Stimulated activated CD8-positive, alpha-beta memory T cell treated with anti-CD3 and anti-CD28 coated beads, Interleukin-7, amount 100 ng/mL, for 24 hours (primary cell): ENCODE measurements at places on chromosomes 3 and 15.
A peak's percentile ranks its signal among the peaks of the same experiment; 100 is the strongest.

DNA sequence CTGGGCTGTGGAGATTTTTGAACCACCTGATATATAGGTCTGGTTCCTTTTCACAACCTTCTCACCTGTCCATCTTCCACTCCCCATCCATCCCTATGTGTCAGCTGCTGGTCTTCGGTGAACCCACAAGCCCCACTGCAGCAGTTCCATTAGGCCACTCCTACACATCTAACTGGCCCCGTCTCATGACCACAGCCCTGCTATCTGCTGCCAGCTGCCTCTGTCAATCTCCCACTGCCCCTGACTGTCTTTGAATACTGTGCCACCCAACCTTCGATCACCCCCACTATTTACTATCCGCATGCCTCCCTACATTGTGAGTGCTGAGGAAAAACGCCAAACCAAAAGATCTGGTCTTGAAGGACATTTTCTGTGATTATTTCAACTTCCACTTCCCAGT, 795.4 kb downstream of the IGSF11 start:
- no peak for DNase-seq

DNA sequence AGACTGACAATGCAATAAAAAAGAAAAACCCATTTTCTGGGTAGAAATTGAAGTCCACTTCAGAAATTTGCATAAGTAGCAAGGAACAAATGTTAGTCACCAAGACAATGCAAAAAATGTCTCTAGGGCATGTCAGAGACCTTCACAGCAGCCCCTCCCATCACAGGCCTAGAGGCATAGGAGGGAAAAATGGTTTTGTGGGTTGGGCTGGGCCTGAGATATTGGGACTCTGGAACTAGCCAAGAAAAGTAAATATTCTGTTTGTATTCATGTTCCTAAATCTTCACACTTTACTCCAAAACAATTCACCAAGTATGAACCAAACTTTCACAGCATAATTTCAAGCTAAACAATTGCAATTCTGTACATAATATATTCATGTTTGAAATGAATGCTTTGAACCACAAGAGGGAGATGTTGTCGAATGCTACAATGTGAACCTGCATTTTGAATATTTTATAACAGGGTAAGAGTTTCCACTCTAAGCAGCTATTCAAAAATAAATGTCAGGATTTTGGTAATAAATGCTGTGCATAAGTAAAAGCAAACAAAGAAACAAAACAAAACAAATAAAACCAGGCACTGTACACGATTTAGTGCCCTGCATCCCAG, 429.2 kb downstream of the OTOL1 start:
- DNase-seq: no peak

- DNase-seq: no peak
Measured at GRCh38 chr3:113495035-113495434, 19.9 kb downstream of the SPICE1 start.

DNA sequence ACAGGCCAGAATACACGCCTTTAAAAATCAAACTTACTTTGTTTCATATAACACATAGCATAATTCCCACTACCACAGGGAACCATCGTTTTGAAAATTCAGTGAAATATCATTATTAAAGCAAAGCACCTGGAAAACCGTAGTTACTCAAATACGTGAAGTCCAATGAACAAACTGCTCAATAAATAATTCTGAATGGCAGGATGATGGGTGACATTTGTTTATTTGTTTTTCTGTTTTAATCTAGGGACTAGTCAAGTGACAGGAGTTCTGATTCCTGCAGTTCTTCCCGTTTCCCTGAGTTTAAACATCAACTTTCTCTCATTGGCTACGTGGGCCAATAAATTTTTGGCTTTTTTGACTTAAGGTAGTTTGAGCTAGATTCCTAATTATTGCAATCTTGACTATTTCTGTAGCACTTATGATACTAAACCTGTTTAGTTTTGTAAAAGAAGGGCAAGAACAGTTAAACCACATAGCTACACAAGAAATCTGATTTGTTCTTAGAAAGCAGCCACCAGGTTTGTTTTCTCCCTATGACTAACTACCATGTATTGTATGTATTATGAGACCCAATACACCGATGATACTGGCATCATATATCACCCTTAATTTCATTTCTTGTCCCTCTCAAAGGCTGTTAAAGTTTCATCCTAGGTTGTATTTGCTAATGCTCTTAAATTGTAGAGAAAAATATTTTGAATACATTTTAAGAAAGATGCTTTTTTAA, 411.2 kb downstream of the SHQ1 start:
- no peak for DNase-seq

DNA sequence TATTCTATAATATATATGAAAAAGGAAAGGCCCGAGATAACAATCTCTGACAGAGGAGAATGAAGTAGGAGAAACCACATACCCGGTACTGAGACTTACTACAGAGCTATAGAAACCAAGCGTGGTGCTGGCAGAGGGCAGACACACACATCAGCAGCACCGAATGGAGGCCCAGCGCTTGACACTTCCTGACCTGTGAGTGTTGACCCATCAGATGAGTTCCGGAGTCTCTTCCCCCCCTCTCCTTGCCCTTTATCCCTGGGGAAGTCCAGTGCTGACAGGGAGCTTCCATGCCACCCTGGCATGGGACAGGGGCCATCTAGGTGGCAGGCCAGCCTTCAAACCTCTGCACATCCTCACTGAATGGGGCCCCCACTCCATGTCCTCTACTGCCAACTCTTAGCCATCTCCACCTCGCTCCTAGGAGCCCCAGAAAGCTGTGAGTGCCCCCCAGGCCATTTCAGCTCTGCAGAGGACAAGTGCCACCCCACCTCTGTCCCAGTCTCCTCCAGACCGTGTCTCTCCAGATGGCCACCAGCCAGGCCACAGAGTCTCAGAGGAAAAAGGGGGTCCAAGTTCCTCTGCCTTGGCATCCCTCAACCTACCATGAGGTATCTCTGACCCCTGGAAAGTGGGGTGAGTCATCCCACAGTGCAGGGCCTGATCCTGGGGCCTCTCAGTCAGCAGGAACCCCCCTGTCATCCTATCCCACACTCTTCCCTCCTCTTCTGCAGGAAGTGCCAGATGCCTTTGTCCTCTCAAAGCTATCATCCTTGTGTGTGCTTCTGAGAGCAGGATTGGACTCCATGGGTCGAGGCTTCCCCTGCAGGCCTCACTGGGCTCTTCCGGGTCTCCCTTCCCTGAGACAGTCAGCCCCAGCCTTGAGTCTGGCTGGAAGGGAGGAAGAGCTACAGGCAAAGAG, 116.5 kb upstream of the ALDH1A3 start:
- no peak for DNase-seq

DNA sequence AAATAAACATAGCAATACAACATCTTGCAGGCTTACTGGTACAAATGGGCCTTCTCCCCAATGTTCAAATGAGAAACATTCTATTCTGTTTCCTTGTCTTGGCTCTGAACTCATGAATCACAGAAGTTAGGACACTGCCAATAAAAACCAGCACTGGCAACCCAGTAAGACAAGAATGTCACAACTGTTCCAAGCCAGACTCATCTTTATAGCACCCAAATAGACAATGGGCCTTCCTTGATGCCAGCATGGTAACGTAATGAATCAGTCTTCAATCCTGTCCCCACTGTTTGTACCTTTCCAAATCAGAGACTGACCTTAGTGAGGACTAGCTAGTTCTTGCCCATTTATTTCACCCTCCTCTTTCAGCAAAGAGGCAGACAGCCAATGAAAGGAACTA, 14.1 kb upstream of the RPS17 start:
- no peak for DNase-seq

DNA sequence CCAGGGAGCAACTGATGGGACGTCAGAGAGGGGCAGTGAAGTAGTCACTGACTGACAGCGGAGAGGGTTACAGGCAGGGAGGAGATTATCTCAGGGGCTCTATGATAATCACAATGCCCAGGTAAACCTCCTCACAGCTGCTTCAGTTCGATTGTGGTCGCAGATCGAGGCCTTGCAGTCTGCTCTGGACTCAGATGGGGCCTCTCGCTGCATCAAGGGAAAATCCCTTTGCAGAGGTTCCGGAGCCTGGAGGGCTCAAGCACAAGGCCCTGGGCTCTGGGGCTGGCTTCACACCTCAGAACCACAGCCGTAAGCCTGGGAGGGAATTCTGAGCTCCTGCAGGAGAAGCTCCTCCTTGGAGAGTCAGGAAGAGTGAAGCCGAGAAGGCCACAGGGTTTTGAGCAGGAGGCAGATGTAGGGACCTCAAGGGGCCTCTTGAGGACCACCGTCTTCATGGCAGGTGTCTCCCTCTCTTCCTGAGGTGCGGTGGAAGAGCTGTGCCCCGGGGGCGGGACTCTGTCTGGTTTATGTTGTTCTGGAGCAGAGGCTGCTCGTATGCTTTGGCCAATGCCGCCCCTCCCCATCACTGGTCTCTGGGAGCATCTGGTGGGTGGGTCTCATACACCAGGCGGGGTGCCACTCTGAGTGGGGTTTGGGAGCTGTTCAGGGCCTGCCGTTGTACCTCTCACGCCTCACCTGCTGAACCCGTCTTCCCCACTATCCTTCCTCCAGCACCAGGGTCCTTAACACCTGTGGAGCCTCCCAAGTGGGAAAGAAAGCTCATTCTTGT, 19.5 kb upstream of the SNRPA1 start:
- DNase-seq: no peak

GRCh38 chr15:45225506-45226273, 26.3 kb upstream of the SLC28A2 start:
- DNase-seq: no peak

GRCh38 chr3:130682131-130682530, 64.5 kb downstream of the PIK3R4 start:
- no peak for DNase-seq

DNA sequence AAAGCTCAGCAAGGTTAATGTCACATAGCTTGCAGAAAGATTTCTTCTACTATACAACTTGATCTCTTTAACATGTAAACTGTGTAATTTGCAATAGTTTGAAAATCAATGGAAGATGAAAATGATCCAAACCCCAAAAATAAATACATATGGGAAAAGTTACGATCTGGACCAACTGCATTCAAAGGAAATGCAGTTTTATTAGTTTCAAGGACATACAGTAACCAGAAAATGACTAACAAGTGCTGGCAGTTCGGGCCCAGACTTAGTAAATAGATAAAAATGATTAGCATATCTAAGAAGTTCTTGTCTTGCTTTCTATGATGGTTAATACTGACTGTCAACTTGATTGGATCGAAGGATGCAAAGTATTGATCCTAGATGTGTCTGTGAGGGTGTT, 37.3 kb upstream of the LEKR1 start:
- DNase-seq: no peak

- no peak for DNase-seq
Measured at GRCh38 chr3:791442-791841, 301.4 kb upstream of the CNTN6 start.

GRCh38 chr15:79526376-79526775, 94.2 kb downstream of the MINAR1 start:
- no peak for DNase-seq

GRCh38 chr3:188523291-188523690, 369.3 kb downstream of the LPP start:
- no peak for DNase-seq

GRCh38 chr3:42129014-42129953, 38.1 kb downstream of the TRAK1 start:
- no peak for DNase-seq

DNA sequence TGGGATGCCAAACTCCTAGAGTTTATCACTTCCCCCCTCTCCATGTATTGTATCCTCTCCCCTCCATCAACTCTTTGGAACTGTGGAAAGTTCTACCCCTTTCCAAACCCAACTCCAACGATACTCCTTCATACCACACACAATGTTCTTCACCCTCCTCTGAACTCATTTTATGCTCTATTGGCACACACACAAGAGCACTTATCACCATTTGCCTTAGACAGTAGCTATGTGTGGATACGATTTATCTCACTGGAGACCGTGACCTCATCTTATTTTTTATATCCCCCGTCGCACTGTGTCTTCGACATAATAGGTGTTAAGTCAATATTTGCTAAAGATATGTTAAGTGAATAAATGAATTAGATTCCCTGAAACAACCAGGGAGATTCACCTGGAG, 316.5 kb upstream of the PROK2 start:
- no peak for DNase-seq

DNA sequence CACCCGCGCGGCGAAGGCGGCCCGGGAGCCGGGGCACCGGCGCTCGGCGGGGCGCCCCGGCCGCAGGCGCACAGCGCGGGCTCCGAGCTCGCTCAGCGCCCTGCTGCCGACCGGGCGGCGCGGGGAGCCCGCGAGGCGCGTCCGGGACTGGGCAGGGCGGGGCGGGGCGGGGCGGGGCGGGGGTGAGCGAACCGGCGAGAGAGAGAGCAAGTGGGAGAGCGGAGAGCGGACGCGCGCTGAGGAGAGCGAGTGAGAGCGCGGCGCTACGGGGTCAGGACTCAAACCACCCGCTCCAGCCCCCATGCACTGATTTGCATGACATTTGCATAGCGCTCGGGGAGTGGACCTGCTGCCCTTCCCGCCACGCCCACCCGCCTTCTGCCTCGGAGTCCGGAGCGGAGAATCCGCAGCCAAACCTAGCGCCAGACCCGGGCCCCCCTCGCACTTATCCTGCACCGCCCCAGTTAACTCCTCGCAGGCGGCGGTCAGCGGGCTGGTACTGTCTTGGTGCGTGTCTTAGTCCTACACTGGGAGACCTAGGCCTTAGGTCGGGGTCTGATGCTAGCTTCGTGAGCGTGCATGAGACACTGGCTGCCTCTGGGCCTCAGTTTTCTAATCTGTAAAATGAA, at the start of gene MYLK:
TSS of gene MYLK (minus strand) at position 130 of the 629 bp plus-strand sequence. CDS start 90,491 bp downstream, outside the sequence.
- peak; percentile 7 for DNase-seq

DNA sequence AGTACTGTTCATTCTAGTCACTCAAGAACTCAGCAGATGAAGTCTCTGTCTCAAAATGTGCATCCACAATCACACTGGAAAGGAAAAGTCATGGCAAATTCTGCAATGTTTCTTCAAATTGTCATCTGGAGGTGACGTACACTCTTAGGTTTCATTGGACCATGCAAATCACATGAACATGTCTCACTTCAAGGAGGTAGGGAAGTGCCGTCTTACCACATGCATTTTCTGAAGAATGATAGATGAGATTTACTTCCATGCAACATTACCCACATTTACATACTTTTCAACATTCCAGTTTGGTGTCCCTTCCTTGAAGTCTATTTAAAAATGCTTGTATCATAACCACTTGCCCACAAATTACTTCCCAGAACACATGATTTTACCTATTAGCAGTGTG, 107.9 kb upstream of the SATB1 start:
- no peak for DNase-seq

DNA sequence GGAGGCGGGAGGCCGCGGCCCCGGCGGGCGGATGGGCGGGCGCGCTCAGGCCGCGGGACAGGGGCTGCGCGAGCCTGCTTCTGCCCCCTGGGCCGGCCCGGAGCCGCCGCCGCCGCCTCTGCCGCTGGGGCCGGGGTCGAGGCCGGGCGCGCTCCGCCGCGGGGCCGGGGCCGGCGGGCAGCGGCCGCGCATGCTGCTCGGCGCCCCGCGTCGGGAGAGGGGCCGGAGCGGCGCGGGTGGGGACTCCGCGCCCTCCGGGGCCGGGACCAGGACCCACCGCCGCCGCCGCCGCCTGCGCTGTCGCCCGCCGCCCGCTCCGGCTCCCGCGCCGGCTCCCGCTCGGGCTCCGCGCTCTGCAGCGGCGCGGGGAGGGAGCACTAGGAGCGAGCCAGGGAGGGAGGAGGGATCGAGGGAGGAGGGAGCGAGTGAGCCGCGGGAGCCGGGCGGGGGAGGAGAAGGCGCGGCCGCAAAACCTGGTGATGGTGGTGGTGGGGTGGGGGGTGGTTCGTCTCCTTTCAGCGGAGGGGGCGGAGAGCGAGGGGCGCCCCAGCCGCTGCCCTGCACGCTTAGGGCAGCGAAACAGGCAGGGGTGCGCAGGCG, at the start of gene LINGO1:
TSS of gene LINGO1 (minus strand) at position 379 of the 600 bp plus-strand sequence. CDS start 597 bp downstream, outside the sequence.
- no peak for DNase-seq

GRCh38 chr3:158350971-158351370, 220.0 kb upstream of the MLF1 start:
- DNase-seq: no peak

- no peak for DNase-seq
Measured at GRCh38 chr3:71388535-71389120, 194.9 kb downstream of the FOXP1 start.
